Activated CD8-positive, alpha-beta T cell treated with anti-CD3 and anti-CD28 coated beads, Interleukin-2, amount 10 ng/mL, durations not matched to agents 7 days and 5 days (primary cell): ENCODE measurements at places on chromosomes 2 and 18.
A peak's percentile ranks its signal among the peaks of the same experiment; 100 is the strongest.

DNA sequence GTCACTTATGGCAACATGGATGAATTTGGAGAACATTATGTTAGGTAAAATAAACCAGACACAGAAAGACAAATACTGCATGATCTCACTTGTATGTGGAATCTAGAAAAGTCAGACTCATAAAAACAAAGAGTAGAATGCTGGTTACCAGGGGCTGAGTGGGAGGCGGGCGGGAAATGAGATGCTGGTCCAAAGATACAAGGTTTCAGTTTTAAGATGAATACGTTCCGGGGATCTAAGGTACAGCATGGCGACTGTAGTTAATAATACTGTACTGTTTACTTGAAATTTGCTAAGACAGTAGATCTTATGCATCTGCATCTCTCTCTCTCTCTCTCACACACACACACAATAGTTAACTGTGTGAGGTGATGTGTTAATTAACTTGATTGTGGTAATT lies 14.2 kb downstream of the FAM110C start:
- no peak for DNase-seq

DNA sequence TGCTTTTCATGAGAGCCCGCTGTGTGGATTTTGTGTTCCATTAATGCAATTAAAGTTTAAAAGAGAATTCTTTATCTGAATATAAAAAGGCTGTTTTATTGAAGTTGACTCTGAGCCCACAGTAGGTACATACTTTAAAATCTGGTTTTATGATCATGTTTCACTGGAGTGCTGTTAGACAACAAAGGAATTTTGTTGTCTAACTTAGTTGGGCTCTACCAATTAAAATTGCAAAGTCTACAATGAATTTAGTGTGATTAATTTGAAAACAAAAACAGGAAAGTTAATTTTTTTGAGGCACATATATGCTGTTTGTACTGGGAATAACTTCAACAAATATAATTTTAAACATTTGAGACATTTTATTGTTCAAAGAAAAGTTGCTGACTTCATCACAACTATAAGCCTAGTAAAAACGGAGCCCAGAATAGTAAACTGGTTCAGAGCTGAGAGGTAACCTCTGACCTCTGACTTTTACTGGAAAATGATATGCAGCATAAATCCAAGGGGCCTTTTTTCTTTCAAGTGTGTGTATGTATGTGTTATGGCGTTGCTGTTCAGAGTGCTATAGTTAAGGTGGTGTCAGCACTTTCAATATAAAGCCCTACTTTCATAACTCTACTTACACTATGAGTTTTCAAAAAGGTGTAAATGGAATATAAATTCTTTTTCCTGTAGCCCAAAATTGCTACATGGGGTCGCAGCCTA lies 30.2 kb downstream of the MEIS1 start:
- DNase-seq: no peak

DNA sequence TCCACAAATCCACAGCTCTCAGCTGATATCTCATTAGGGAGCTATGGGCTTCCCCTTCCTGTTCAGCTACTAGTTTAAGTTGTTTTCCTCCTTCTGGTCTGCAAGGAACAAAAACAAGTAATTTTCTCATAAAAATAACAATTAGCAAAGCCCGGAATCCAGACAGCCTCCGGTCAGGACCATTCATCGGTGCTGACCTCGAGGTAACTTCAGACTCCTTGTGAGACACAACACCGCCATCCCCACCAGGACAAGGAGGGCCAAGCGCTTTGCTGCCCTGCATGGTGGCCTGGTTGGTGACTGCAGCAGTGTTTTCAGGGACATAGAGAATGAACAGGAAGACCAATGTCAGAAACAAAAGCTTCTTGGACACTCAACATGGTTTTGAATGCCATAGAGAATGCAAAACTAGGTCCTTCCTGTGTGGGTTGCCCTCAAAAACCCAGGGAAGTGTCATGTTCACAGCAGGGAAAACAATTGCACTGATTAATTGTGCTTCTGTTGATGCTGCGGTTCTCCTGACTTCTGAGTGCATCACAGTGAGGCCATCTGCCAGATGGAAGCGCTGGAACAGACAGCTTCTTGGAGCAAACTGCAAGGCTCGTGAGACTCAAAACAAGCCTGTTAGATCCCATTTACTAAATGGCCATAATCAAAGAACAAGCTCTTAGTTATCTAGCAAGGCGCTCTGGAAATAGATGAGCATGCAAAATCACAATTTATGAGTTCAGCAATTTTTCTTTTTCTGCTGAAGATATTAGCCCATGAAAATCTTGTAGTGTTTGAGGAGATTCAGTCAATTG lies 77.1 kb downstream of the HS1BP3 start:
- no peak for DNase-seq

DNA sequence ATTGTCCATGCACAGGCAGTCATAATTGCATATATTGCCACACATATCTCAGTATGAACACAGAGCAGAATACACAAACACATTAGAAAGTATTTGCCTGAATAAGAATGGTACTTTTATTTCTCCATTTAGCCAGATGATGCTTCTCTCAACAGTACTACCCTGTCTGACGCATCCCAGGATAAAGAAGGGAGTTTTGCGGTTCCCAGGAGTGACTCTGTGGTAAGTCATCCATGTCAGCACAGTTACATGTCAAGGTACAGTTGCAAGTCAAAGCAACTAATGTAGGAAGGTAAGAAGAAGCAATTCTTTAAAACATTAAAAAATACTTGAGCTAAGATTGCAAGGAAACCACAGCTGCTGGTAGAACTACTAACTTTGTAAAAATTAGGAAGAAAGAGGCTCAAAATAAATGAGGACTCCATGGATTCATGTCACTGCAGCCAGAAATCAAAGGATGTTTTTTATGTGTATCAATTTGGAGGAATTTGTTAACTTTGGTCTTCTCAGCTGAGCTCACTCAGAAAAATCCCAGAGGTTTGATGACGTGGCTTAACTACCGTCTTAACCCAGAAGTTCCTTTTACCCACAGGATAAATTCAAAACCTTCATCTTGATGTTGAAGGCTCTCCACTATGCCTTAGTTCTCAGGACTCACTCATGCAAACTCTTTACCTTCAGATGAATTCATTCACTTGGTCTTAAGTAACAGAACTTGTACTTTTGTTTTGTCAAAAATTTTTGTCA lies 130.3 kb downstream of the ARHGAP28 start:
- no peak for DNase-seq

- no peak for DNase-seq
Observed at GRCh38 chr18:40708726-40709125, 1246.3 kb upstream of the PIK3C3 start.

GRCh38 chr18:24837066-24837465 lies 376.6 kb downstream of the HRH4 start:
- DNase-seq: no peak

DNA sequence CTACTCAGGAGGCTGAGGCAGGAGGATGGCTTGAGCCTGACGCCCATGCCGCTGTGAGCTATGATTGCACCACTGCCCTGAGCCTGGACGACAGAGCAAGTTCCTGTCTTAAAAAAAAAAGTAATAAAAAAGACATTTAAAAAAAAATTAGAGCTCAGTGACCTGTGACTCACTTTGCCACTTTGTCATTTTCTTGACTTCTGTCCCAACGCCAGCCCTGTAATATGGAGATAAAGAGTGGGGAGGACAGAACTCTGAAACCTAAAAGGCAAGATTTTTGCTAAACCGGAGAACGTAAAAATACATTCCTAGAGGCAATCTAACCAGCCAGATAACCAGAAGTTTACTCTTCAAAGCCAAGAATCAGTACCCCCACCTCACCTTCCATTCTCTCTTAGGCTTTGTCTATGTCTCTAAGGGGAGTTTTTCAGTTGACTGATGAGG lies 49.0 kb downstream of the PRKRA start:
- DNase-seq: no peak

GRCh38 chr2:129061069-129061768 lies 742.6 kb upstream of the HS6ST1 start:
- DNase-seq: no peak

DNA sequence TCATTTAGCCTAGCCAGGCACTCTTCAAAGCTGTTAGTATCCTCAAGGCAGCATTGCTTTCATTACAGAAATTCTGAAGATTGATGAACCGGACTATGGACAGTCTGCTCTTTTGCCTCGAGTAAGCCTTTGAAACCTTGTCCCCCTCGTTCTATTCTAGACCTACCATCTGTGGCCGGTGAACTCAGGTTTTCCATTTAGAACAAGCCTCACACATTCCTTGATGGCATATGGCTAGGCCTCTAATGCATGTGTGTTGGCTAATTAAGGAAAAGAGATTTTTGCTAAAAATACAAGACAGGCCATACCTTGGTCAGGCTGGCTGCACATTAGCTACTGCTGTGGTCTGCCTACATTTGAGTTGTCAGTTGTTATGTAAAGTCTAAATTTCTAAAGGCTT lies 111.8 kb downstream of the CERS6 start:
- no peak for DNase-seq

DNA sequence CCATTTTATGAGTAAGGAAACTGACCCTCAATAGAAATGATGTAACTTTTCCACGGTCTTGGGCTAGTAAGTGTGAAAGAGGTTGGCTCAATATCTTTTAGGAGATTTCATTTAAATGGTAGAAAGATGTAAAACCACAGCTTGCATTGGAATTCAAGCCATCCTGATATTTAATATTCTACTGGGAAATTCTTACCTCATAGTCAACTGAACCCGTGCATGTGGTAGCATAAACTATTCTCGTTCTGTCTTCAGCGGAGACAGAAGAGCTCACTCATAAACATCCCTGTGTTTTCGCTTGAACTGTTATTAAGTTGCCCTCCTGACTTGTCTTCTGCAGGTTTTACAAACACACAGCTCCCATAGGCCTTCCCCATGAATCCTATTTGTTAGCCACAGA lies 8.5 kb upstream of the SPATS2L start:
- DNase-seq: no peak

DNA sequence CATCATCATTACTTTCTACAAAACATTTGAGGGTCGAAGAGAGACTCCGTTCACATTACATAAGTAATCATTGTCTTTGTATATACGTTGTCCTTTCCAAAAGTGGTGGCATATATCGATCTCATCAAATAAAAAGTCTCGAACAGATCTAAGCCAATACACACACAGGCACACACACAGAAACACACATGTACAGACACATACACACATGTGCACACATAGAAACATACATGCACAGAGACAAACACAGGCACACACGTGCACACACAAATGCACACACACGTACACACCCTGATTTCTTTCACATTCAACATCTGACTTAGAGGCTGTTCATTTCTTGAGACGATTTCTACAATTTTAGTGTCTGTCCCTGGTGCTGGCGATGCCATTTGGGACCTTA lies 17.5 kb upstream of the ALKAL2 start:
- no peak for DNase-seq

DNA sequence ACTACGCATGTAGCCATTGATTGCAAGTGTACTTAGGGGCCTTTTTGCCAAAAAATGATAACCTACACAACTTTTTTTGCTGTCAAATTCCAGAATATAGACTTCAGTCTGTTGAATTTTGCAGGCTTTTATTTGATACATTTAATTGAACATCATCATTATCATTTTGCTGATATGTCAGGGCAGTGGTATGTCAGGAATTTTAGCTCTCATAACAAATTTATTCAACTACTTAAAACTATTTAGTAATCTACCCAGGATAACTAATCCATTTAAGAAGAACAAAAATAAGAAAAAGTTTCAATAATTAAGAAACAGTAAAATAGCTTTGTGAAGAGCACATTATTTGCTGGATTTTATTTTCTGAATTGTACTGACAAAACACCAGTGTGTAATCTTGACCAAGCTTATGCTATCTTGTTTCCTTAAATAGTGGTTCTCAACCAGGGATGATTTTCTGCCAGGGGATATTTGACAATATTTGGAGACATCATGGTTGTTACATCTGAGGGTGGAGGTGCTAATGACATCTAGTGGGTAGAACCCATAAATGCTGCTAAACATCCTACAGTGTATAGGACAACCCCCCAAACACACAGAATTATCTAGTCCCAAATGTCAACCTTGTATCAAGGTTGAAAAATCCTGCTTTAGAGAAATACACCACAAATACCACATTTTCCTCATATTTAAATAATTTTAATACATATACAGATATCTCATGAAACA lies 12.1 kb upstream of the TTN start:
- DNase-seq: no peak

DNA sequence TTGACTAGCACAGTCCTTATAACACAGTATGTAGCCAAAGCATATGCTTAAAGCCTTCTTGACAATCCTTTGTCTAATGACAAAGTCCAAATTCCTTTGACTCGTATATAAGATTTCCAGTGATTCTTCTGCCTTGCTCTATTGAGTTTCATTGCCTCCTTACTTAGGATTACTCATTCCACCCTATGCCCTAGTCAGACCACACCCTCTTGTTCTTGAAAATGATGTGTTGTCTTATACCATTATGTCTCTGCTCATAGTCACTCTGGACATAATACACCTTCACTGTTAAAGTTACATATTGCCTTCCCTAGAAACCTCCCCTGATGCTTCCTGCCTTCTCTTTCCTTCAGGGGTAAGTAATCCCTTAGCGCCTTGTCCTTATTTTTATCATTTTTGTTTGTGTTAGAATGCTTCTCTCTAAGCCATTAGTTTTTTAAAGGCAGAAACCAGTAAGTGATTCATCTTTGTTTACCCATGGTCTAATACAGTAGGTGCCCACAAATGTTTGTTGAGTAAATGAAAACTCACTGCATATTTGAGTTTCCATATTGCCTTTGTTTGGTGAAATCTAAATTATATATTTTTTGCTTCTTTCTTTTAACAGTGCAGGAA lies 19.3 kb downstream of the GPD2 start:
- DNase-seq: no peak

DNA sequence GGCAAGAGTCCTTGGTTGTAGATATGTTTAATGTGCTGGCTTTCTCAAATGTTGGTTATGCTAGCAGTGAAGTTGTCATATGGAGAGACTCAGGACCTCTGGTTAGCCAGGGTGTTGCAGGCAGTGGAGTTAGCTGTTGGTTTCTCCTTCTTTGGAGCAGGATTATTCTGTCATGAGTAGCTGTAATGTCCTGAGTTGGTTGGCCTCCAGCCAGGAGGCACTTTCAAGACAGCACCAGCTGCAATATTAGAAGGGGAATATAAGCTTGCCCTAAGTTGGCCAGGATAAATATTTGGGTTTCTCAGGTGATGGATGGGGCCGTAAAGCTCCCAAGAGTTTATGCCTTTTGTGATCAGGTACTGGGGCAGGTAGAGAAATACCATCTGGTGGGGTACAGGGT lies 65.5 kb downstream of the MSTN start:
- DNase-seq: no peak

DNA sequence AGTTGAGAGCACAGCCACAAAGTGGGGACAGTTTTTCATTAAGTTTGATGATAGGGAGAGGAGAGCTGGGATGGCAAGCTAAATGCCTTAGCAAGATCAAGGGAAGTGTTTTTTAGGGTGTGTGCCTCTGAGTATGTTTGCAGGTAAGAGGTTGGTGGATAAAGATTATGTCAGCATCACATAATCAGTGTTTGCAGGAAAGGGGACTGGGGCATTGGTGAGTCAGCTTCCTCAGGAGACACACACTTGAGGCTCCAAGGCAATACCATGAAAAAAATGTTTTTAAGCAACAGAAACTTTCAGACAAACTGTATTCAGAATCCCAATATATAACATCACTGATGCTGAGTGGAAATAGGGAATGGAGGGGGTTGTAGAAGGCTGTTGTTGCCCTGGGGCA lies 25.4 kb upstream of the DTNB start:
- DNase-seq: no peak

- DNase-seq: peak; percentile 94
Observed at GRCh38 chr2:112706170-112706664, 14.6 kb upstream of the NT5DC4 start.
